COLO829 (cell line): ENCODE measurements at places on chromosomes 6 and 20.

GRCh38 chr6:168221000-168221399, 98.6 kb downstream of the DACT2 start:
- DNase-seq: no peak

DNA sequence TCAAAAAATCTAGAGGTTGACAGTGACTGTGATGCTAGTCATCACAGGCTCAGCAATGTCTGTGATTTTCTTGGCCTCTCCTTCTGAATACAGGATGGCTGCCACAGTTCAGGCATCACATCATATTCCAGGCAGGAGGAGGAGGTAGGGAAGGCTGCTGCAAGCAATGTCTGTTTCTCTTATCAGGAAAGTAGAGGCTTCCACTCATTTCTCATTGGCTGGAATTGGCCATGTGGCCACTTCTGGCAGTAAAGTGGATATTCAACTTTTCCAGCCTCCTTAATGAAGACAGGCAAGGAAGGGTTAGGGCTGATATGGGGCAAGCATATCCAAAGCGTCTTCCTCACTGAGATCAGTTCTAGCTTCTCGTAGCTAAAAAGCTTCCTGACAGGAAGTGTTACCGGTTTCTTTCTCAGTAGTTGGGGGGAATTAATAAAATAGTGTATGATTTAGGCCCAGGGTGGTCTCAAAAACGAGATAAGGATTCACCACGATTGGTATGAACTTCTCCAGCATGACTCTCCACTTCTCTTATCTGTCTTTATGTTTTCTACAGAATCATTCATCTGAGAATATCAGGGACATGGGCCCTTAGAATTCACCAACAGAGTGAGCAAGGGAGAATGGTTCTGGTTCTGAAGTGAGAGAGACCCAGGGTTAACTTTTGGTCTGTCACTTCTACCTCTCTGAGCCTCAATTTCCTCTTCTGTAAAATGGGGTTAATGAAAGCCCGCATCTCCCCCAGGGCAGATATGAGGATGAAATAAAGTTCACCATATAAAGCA, 32.7 kb upstream of the PSMF1 start:
- no peak for DNase-seq

DNA sequence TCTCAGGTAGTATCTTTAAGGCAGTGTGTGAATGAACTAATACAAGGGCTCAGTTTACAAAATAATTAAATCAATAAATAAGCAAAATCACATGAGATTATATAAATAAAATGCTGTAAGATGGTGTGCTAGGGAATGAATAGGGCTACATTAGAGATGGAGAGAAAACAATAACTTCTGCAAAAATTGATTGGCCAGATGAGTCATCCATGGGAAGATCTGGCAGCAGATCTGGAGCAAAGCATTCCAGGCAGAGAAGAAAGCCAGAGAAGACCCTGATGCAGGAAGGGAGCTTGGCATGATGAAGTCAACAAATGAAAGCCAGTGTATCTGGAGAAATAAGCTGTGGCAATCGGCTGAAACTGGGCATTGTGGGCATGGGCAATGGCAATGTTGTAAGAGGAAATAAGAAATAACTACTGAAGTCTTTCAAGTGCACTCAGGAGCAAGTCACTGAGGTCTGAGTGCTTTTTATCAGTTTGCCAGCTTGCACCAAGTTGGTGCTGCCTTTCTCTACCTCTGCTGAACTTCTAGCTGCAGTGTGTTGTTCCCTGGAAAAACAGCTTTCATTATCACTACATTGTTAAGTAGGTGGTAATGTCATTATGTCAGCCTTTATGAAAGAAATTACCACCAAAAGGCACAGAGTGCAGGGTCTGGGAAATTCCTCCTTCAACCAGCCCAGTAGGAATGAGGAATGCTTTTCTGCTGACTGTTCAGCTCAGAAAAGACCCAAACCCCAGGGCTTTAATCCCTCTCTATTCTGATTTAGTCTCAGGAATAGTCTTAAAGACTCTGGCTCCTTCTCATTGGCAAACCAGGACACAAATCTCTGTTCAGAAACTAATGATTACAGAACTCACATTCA, 231.6 kb downstream of the HTR1B start:
- DNase-seq: no peak

- no peak for DNase-seq
Observed at GRCh38 chr6:160348223-160349019, at the start of gene SLC22A3. TSS of gene SLC22A3 (plus strand) at chr6:160348378. CDS start at chr6:160348420, 42 bp downstream.

DNA sequence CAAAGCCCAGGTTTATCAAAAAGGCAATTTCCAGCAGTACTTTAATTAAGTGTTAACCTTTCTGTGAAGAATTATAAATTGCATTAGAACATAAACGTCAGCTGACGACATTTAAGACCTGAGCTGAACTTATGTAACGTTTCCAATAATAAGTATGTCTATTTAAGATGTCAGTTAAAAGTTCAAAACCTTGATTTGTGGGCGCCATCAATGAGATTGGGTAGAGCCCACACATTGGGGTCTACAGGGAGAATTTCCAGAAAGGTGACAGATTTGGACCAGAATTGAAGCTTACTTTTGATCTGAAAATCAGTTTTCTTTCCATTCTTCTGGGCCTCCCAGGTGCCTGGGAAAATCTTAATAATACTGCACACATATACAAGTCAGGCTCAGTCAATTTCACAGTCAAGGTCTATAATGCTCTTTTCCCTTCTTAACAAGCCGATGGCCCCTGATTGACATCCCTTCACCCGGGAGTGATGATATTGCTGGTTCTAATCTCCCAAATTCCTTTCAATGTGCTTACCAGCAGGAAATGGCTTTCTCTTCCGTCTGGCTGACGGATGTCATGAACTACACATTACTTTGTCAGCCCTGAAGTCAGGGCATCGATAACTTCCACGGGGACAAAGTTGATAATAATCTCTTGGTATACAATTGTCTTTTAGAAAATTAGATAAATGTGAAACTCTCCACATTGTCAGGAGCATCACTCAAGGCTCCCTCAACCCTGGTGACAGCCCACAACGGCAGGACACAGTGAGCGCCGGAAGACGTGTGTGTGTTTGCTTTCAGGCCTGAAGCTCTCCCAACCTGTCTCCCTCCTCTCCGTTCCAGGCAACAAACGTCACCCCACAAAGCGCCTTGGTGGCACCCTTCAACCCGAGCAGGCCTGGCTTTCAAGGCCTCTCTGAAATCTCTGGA, 396.5 kb upstream of the CNR1 start:
- DNase-seq: no peak

DNA sequence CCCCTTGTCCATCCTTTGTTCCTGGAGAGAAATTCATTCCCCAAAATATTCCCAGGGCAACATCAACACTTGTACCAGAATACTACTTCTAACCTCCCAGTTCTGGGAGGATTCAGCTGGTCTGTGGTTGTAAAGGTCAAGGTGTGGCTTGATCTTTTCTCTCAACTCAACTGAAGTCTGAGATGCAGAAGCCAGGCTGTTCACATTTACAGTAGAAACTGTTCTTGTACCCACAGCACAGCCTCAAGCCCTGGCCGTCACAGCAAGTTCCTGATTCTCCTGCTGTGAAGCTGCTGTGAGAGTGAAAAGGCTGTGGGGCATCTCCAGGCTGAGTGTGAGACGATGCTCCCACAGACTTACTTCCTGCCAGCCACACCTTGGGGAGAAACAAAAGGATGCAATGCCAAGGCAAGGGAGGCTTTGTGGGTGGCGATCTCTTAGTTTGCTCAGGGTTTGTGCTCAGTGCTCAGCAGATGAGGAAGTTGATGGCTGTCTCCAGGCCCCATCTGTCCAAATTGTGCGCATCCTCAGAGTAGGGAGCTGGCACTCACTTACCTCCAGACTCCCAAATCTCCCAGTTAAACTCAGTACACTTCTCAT, 143.9 kb upstream of the FOXA2 start:
- no peak for DNase-seq

DNA sequence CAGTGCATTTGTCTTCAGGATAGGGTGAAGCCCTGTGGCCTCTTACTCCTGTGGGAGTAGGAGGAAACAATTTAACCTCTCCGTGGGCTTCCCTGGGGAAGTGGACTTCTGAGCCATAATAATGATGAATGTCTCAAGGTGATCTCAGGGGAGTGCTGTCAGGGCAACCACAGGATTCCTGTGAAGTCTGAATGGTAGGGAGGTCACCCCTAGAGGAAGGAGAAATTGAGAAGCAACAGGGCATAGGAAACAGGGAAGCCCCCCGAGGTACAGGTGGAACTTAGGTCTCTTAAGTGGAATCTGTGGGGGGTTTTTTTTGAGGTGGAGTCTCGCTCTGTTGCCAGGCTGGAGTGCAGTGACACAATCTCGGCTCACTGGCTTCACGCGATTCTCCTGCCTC, 26.9 kb downstream of the STK35 start:
- DNase-seq: no peak

DNA sequence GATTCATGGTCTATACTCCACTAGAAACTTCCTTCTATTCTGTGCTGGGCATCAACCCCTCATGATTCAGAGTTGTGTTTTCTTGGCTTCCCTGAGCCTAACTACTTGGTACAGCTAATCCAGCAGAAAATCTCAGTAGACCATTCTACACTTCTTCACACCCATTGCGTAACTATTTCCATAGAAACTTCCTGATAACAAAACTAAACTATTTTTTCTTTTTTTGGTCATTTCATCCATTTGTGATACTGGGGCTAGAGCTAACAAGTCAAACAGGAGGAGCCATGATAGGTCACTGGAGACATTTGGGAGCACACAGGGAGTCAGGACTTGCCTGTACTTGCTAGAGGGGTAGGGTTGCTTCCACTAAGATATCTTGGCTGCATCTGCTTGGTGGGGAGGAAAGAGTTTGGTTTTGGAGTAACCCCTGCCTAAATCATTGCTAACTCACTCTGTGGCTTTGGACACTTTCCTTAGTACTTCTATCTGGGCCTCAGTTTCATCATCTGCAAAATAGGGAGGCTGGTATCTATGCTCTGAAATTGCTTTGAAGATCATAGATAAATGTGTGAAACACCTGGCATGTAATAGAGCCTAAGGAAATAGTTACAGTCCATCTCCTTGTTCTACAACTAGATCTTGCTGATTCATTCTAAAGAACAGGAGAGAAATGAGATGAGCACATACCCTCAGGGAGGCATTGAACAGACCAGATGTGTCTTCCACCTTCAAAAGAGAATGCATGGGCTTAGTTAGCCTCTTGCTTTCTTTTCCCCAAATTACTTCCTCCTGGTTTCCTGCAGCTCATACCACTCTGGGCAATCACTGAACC, 127.9 kb upstream of the ADGRF1 start:
- DNase-seq: no peak

GRCh38 chr6:8814440-8815000, 379.2 kb upstream of the SLC35B3 start:
- DNase-seq: peak; percentile 66

GRCh38 chr6:96907498-96907897, 9.8 kb upstream of the NDUFAF4 start:
- DNase-seq: peak; percentile 74

GRCh38 chr20:47040506-47041125, 146.0 kb downstream of the EYA2 start:
- no peak for DNase-seq

- no peak for DNase-seq
Observed at GRCh38 chr6:16949716-16950115, 152.1 kb upstream of the STMND1 start.
